Stimulated activated CD4-positive, alpha-beta T cell treated with anti-CD3 and anti-CD28 coated beads, Interleukin-4, amount 100 ng/mL, for 24 hours (primary cell): ENCODE measurements at places on chromosomes 13 and 19.

DNA sequence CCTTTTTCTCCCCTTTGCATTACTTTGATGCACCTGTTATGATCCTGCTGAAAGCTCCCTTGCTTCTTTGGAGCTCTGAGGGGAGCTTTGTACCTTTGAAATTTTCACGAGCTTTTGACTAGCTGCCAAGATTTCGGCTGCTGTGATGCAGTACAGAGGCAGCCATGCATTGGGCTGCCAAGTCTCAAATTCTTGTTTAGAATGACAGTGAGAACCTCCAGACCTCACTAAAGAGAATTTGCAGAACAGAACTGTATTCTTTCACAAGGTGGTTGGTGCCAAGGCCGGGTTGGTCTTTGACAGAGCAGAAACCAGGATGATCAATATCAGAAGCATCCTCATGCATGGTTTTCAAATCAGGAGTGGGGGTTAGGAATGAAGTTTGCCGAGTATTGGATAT is 414.8 kb downstream of the GPC5 start:
- no peak for DNase-seq

- DNase-seq = no peak
Observed at GRCh38 chr19:44588771-44589112, 24.6 kb upstream of the IGSF23 start.

GRCh38 chr13:21365574-21365973 is 93.5 kb downstream of the ZDHHC20 start:
- no peak for DNase-seq

GRCh38 chr13:97977982-97978381 is 24.5 kb downstream of the IPO5 start:
- DNase-seq = no peak

- no peak for DNase-seq
Observed at GRCh38 chr13:98260357-98261164, 83.5 kb upstream of the RNF113B start.

DNA sequence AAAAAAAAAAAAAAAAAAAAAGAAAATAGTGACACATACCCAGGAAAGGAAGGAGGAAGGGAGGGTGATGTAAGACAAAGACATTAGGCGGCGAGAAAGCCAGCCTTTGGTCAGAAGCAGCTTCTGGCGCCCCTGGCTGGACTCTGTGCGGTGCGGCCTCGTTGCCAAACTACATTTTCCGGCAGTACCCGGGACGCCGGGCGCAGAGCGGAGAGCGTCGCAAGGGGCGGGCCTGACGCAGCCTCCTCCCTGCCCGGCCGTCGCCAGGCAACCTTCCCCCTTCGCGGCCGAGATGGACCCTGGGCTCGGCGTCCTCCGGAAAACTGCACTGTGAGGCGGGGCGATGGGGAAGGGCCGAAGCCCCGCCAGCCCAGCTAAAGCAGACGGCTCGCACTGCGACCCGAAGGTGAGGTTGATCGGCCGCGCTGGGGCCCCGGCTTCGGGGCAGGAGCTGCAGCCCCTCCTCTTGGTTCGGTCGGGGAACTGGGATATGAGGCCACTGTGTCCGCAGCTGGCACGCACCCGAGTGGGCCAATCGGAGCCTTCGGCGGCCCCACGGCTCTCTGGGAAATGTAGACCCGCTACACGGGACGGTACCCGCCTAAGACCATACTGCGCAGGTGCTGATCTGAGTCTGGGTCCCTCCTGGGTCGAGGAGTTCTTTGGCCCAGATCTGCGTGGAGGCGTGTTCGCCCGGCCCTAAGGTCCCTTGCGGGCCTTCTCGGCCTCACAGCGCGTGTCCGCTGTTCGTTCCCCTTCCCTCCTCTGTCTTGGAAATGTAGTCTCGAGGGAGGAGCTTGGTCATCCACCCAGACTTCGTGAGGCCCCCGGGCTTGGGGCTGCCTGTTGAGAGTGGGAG is 2.3 kb upstream of the MZF1 start:
- peak; percentile 82 for DNase-seq

- no peak for DNase-seq
Observed at GRCh38 chr13:97233499-97233898, 11.4 kb downstream of the MBNL2 start.

DNA sequence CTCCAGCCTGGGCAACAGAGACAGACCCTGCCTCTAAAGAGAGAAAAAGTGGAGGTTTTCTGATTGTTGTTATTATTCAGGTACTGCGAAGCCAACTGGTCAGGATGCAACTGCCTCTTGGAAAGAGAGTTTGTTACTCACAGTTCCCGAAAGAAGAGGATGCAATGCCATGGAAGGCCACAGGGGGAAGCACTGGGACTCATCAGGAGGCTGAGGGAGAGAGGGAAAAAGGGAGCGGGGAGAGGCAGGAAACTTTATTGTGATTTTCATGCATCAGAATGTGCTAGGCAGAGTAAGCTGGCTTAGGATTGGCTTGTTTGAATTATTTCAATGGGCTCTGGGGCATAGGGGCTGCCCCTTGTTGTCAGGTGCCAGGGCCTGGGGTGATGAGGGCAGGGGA is 27.6 kb downstream of the MYO9B start:
- DNase-seq = no peak

- DNase-seq = no peak
Observed at GRCh38 chr19:45650722-45651121, 11.5 kb upstream of the EML2 start.

- peak; percentile 44 for DNase-seq
Observed at GRCh38 chr13:111216166-111216960, 101.3 kb downstream of the ARHGEF7 start.

GRCh38 chr19:34428549-34429285 is 536 bp downstream of the UBA2 start:
- DNase-seq = peak; percentile 29

- no peak for DNase-seq
Observed at GRCh38 chr19:33668968-33669367, 47.2 kb downstream of the CHST8 start.

- peak; percentile 79 for DNase-seq
Observed at GRCh38 chr19:49387936-49388372, at the start of gene KASH5. KASH5 (plus strand) TSS chr19:49388249; CDS start chr19:49390884, 2,635 bp downstream.

DNA sequence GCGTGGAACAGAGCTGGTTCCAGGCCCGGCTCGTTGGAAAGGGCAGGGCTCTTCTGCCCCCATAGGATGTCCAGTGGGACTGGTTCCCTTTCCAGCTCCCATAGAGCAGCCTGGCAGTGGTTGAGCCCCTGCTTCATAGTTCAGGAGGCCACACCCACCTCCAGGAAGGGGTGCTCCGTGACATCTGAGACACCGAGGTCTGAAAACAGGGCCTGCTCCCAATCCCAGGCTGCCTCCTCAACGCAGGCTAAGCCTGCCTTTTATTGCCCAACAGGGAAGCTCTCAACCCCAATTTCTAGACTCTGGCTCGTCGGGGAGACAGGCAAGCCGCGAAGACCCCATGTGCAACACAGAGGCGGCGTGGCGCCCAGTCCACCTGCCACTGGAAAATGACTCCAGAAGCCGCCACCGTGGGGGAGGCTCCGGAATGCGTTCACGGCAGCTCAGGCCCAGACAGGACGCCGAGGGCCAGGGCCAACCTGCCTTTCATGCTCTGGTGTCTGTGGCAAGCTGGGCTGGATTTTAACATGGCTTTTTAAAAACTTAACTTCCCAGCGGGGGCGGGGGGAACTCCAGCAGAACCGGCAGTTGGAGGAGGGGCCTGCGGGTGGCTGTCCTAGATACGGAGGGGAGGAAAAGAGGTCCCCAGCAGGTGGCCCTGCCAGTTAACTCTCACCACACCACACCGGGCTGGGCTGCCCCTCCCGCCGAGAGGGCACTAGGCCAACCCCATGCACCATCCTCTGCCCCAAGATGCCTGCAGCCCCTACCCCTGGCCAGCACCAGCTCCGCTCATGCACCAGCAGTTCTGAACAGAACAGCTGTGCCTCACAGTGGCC is 17.9 kb upstream of the TINCR start:
- peak; percentile 42 for DNase-seq

DNA sequence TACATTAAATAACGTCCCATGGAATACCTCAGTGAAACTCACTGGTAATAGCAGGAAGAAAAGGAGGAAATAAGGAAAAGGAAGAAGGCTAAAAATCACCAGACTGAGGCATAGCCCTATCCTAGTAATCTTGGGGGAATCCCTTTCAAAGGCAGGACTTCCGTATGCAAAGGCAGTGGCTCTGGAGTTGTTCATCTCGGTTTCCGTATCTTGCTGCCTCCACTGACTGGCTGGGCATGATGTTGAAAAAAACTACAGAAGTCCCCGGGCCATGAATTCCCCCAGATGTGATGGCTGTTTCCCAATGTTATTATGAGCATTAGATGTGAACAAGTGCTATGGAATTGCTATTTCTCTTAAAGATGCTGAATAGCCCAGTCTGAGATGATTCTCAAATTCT is 5.5 kb downstream of the FPR2 start:
- DNase-seq = no peak

GRCh38 chr13:98664047-98664446 is 87.1 kb upstream of the STK24 start:
- DNase-seq = peak; percentile 77

DNA sequence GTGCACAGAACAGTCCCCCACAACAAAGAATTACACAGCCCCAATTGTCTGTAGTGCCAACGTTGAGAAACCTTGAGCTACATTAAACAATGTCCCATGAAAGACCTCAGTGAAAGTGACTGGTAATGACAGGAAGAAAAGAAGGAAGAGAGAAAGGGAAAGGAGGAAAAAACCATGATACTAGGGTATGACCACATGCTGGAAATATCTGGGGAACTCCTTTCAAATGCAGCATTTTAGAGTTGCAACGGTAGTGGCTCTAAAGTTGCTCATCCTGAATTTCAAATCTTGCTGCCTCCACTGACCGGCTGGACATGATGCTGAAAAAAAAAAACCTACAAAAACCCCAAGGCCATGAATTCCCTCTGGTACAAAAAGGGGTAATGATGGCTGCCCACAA is 26.5 kb downstream of the FPR3 start:
- no peak for DNase-seq

DNA sequence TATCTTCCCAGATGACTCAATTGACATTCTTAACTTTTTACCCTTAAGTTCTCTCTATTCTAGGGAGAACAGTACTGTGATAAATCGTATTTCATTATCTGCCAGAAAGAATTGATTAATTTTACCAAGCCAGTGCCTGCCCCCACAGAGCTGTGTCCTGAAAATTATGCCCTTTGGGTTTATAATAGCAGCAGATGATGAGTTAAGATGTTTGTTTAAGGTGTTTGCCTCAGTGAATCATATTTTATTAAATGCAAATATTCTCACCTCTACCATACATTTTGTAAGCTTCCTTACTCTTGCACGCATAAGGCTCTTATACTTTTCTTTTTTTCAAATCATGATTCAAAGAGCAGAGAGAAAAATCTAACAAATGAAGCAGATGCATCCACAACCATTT is 318.6 kb downstream of the DCT start:
- DNase-seq = no peak

DNA sequence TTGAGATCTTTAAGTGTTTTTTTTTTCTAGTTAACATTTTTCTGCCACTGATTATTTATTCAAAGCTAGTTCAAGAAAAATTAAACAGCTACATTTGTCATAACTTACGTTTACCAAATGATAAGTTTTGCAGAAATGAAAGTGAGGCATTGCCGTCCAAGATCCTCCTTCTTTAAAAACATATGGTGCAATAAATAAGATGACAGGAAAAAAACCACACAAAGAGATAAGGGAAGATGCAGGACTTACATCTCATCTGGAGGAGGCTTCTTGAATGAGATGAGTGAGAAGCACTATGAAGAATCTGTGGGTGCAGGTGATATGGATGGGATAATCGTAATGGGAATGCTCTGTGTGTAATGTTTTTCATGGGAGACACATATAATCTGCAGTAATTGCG is 12.4 kb downstream of the TNFSF13B start:
- DNase-seq = no peak

GRCh38 chr13:62185631-62186255 is 770.1 kb upstream of the PCDH20 start:
- DNase-seq = no peak

GRCh38 chr13:102817241-102817640 is 18.3 kb downstream of the BIVM start:
- no peak for DNase-seq

DNA sequence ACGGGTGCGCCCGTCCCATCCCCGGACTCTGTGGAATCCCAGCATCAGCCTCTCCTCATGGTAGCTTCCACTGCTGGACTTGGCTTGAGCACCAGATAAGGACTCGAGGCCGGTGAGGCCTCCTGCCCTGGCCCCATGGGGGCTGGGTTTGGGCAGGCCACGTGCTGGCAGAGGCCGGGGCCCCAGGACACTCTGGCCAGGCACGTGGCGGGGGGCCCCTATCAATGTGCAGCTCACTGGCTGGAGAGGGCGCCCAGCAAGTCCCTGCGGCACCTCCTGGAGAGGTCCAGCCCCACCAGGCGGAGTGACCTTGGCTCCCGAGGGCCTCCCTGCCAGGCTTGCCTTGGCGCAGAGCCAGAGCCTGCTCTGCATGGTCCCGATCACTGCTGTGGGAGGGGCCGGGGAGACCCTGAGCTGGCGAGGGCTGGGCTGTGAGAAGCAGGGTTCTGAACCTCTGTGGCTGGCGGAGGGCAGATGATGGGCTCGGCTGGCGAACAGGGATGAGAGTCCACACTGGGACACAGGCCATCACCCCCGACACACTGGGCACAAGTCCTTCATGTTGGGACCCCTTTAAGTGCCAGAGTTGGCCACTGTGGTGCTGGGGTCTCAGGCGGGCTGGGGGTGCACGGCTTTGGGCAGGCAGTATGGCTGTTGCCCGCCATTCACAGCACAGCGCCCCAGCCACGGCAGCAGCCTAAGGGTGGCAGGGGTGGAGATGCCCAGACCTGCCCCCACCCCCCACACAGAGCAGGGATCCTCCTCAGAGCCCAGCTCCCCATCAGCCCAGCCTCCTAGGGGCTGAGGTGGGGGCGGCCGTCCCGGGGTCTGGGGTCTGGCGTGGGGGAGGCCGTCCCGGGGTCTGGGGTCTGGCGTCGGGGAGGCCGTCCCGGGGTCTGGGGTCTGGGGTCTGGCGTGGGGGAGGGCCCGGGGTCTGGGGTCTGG is 19.1 kb downstream of the CEBPG start:
- no peak for DNase-seq

GRCh38 chr13:28475916-28476725 is 18.8 kb downstream of the FLT1 start:
- no peak for DNase-seq

GRCh38 chr13:23578411-23579071 is 8.3 kb downstream of the TNFRSF19 start:
- peak; percentile 67 for DNase-seq

GRCh38 chr19:41912899-41913537 is 15.2 kb downstream of the ERFL start:
- no peak for DNase-seq

- peak; percentile 67 for DNase-seq
Observed at GRCh38 chr19:17234911-17235299, 8.9 kb downstream of the OCEL1 start.

- no peak for DNase-seq
Observed at GRCh38 chr19:31146546-31147183, 202.6 kb downstream of the TSHZ3 start.

GRCh38 chr19:34998777-34999497 is 1.2 kb upstream of the GRAMD1A start:
- no peak for DNase-seq

- no peak for DNase-seq
Observed at GRCh38 chr19:51799034-51799773, 4.2 kb downstream of the FPR3 start.

GRCh38 chr19:39362682-39363657 is 20.7 kb downstream of the SAMD4B start:
- no peak for DNase-seq
